Stimulated activated CD8-positive, alpha-beta memory T cell treated with anti-CD3 and anti-CD28 coated beads, Interleukin-15, amount 100 ng/mL, for 1 hour (primary cell): ENCODE measurements at places on chromosomes 7 and 10.

GRCh38 chr10:11242443-11243387 lies 225.0 kb downstream of the CELF2 start:
- DNase-seq = no peak

DNA sequence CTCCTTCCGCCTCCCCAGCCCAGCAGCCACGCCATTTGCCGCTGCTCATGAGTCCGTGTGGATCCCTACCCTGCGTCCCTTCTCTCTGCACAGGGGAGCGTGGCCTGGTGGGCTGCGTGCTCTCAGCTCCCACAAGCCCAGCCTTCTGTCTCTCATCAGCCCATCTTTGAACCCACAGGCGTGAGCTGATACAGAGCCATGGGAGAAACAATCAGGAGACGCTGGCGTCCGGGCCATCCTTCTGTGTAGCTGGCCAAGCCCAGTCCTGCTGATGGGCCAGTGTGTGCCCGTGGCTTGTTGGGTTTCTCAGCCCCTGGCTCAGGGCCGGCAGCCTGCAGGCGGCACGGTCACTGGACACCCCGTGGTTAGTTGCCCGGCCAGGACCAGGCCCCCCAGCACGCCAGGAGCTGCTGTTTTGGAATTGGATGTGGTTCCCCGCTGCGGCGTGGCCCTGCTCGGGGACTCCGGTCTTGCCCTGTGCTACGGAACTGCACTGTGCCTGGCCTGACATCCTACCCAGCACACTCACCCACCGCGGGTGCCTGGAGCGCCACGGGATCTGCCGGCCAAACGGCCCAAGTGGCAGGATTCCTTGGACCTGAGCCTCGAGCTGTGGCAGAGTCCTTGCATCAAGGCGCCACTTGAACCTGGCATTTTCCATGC lies 88.9 kb downstream of the ELFN1 start:
- DNase-seq = no peak

DNA sequence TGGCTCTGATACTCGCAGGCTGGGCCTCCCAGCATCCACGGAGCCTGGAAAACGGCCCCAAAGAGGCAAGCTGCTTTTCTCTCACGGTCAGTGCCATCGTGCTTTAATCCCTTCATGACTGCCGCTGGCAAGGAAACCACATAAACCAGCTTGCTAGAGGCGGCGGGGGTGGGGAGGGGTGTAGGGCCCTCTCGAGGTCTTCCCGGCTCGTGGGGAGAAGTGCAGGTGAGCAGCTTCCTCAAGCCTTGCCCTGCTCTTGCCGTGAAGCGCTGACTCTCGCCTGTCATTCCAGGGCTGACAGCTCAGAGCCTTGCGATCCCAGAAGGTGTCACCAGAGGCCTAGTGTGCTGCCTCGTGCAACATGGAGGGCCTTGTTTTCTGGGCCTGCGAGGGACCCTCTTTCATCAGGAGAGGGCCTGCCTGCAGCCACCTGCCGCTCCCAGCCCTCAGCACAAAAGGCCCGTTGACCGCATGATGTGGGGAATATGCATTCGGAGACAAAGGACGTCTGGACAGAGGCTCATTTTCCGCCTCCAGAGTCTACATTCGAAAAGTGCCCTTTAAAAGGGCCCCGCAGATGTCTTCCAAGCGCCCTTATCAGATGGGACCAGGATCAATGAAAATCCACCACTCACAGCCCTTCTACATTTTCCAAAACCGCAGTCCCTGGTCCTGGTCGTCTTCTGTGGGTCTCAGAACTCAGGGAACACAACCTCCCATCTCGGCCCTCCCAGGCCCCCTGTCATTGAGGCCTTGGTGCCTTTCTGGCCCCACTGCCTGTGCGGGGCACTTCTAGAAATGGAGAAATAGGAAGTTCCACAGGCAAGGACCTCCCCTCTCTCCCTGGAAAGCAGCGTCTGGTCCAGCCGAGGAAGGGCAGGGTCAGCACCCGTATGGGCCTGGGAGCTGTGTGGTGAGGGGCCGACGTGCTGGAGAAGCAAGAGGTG lies 58.7 kb downstream of the ZRANB1 start:
- no peak for DNase-seq

- DNase-seq = no peak
Observed at GRCh38 chr7:41820111-41820671, 117.3 kb upstream of the INHBA start.

GRCh38 chr10:9302140-9302746 lies 1247.8 kb downstream of the GATA3 start:
- DNase-seq = no peak

DNA sequence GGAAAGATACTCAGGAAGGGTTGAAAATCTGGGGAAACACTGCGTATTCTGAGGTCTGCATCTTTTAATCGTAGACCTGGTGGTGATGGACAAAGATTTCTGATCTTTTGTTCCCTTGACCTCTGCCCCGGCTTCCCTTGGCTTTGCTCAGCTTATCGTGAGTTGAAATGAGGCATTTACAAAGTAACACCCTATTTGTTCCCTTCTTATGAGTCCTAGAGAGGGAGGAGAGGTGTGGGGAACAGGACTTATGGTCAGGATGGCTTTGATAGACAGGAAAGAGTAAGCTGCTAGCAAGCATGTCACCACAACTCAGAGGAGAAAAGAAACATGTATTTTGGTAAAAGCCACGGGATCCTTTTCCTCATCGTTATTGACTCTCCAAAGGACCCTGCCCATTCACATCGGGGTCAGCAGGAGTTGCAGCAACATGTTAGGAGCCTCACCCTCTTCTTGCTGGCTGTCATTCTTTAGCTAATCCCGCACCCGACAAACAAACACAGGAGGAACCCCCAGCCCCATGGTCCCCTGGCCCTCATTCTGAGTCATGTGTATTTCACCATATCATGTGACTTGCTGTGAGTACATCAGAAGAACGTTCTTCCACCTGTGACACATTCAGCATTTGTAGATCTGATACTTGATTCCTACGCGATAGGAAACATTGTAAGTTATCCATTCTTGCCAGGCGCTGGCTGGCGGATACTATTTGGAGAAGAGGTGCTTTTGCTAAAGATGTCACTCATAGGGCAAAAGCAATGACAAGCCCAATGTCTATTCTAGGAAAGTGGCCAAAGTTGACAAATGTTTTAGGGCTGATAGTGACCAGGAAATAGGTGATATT lies 170.1 kb downstream of the RTKN2 start:
- DNase-seq = no peak

DNA sequence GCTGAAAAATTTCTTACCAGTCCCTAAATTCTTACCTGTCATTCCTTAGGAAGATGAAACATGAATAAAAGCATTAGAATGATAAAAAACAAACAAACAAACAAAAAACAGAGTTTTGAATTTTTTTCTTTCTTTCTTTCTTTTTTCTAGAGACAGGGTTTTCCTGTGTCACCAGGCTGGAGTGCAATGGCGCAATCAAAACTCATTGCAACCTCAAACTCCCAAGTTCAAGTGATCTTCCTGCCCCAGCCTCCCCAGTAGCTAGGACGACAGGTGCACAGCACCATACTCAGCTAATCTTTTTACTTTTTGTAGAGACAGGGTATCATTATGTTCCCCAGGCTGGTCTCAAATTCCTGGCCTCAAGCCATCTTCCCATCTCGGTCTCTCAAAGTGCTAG lies 26.5 kb downstream of the NT5C2 start:
- no peak for DNase-seq

DNA sequence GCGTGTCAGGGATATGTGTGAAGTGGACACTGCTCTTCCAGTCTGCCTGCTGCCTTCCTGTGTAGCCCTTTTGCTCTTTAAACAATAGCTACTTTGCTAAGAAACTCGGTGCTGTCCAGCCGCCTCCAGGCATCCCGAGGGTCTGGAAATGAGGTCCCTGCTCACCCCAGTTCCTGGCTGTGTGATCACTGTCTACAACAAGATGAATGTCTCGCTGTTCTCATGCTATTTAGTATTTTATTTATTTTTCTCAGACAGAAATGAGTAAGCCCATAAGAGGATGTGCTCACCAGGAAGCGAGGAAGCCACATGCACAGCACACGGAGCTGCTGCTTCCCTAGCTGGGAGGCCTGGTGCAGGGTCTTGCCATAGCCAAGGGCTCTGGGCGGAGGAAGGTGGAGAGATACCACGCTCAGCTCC lies 167.0 kb upstream of the PITRM1 start:
- DNase-seq = no peak

DNA sequence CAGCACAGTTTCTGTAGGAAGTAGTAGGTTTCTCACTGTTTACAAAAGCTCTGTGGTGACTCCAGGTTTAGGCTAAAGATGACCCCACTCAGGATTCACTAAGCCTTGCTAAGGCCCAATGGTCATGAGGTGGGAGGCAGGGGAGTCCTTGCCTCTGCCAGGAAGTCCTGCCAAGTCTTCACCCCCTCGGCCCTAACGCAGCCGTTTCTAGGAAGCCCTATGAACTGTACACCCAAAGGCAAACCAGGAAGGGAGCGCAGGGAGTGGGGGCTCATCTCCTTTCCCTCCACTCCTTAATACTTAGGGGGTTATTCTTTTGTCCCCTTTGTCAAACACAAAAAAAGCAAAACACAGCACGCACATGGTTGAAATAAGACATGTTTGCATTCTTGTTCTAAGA lies 64.6 kb downstream of the CTBP2 start:
- no peak for DNase-seq

DNA sequence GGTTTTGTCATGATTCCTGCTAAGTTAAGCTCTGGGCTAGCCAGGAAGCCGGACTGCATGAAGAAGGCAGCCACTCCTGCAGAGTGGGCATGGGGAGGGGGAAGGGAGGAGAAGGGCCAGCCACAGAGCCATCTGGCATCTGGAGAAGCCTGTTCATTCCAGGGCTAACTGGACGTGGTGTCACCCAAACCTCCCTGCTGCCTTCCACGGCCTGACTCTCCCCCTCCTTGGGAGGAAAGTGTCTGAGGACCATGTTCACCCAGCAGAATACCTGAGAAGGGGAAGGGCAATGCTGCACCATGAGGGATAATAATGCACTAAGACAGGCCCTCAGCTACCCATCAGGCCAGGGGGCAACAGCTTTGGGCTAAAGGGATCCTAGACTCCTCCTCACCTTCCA lies 15.4 kb downstream of the AQP1 start:
- DNase-seq = no peak

GRCh38 chr10:14904316-14904732 lies 25.7 kb downstream of the SUV39H2 start:
- DNase-seq = no peak

DNA sequence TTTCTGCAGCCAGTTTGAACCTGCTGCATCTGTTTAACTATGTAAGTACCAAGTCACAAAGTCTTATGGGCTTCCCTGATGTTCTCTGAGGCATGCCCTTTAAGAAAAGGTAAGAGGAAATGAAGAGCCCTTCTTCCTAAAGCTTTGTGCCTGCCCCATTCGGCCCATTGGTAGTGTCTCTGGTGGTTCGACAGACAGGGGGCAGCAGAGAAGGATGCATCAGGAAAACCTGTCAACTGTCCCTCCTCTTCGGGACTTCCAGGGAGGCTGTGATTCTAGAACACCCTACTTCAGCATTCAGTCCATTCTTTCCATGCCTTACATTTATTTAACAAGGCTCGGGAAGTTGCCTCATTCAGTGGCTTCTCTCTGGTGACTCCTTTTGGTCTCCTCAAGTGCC lies 1.9 kb upstream of the SFRP4 start:
- no peak for DNase-seq

DNA sequence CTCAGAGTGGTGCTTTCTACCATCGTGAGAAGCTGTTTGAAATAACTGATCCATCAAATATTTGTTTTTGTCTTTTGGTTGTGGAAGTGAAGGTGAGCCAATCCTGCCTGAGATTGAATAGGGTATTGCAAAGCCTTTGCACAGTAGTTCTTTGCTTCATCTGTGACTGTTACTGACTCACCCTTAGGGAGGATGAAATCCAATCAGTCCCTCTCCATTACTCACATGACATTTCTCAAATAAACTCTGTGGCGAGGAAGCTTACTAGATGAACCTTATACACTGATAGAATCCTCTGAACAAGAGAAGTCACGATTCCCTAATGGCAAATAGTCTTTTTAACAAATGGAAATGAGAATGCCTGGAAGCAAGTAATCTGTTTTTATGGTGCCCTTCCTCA lies 31.9 kb downstream of the HEPACAM2 start:
- no peak for DNase-seq
